ENCODE measurements at places on chromosomes 2 and 18.

DNA sequence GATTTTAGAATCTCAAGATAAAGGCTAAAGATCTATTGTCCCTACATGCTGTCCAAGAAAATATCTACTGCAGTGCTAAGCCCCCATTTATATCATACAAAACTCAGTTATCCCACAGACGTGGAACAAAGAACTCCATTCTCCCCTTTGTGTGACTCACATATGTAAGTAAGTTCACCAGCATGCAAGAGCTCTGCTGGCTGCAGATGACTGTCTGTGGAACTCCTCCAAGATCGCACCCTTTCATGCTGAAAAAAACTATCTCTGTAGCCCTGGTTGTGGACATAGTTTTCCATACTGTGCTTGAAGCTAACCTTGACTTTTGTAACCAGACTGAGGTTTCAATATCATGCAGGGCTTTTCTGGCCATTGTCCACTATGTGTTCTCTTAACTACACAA is 207.1 kb downstream of the ZNF521 start:
- no peak for DNase-seq

GRCh38 chr2:70143314-70144150 is 47.3 kb downstream of the C2orf42 start:
- no peak for DNase-seq

- no peak for DNase-seq
Observed at GRCh38 chr2:74924463-74925265, 33.8 kb upstream of the POLE4 start.

- DNase-seq, result peak; percentile 28
Observed at GRCh38 chr18:48842259-48843061, 108.3 kb downstream of the SMAD7 start.

DNA sequence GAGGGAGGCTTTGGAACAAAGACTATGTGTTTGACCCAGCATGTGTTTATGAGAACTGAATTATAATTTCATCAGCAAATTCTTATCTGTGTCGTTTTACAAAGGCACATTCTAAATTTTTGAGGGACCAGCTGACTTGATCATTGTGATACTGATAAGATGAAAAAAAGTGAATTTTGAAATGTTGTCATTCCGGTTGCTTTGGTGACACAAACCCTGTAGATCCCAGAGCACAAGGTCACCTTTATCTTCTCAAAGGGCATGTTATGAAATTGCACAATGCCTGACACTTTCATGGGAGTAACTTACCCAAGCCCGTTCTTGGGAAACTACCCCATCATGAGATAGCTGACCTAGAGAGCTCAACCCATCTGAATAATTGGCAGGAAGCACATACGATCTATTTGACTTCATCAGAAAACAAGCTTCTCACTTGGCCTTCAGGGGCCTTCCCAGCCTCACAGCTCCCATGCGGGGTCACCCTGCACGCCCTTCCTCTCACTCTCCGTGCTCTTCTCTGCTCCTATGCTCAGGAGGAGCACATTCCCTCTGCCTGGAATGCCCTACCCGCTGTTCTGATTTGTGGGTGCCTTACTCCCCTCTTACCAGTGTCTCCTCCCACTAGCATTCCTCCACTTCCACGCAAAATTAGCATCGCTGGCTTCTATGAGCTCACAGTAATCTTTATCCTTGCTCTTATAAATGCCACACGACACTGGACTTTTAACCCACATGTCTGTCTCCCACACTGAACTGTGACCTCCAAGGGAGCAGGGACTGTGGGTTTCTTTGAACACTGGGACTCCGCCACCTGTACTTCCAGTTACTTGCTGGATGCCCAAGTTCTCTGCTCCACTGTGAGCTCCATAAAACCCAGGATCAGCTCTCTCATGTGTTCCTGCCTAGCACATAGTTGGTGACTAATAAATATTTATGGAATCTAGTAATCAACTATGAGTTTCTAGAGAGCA is 555.8 kb upstream of the ID2 start:
- no peak for DNase-seq

DNA sequence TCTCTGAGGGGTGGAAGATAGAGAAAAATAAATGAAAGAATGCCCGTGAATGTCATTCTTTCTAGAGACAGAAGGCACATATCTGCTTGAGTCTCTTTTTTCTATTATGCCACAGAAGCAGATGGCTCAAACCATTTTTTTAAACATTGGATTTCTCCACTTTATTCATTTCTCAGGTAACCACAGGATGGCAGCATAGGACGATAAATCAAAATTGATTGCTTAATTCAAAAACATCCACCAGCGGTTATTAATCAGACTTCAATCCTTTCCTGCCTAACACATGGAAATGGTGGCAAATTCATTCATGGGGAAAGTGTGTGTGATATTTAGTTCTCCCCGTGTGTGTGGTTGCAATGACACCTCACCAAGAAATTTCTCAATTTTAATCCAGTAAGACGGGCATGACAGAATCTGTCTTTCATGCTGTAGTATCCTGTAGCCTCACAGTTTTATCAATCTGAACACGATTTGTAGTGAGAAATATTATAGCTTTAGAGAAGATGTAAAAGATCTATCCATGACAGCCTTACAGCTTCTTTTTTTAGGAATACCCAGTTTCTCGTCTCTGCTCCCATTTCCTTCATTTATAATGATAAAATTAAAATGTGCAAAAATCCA is 72.2 kb downstream of the DSC3 start:
- peak; percentile 9 for DNase-seq

DNA sequence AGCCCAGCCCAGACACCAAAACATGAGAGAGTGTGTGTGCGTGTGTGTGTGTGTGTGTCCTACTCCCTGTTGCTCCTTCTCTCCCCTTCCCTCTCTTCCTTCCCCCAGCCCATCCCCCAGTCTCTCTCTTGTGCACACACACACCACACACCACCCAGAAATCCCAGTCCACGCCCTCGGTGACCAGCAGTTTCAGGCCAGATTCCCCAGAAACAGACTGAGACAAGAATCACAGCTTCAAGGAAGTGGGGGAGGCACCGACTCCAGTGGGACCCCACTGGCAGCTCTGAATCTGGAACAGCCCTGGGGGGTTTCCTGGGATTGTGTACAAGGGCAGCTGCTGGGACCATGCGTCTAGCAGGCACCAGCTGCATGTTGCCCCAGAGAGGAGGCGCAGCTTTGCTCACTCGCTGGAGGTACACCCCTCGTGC is 113.5 kb downstream of the NDUFA10 start:
- no peak for DNase-seq

DNA sequence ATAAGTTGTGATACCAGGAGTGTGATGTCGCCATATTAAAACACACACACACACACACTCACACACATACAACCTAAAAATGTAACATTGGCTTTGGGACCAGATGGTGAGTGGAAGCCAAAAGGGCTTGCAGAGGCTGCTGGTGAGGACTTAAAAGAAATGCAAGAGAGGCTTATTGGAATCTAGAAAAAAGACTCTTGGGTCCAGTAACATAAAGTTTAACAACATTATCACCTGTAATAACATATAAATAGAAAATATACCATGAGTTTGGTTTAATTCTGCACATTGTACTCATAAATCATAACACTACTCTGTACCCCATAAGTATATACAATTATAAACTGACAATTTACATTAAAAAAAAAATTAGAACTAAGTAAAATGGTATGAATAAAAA is 74.4 kb upstream of the MYCN start:
- no peak for DNase-seq

GRCh38 chr2:9355716-9356115 is 67.6 kb downstream of the ITGB1BP1 start:
- no peak for DNase-seq

DNA sequence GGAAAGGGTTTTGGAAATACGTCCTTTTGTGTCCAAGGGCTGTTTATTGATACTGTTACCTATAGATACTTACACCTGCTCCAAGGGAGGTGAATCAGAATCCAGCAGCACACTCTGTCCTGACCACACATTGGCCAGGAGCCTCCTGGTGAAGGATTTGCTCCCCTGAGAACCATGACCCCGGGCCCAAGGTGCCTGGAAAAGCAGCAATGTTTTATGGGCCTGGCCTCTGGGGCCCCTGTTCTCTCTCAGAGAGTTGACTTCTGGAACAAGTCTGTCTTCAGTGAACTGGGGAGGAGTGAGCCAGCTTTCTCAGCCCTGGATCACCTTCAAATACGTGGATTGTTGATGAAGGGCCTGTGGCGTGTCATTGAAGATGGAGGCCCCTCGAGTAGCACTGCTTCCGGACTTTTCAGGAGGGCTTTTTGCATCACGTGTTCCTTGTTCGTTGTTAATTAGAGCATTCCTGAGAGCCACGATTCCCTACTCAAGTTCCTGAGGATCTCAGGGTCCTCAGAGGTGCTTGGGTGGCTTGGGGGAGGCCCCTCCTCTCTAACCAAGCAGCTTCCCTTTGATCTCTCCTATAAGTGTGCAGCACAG is 78.5 kb upstream of the RPL31 start:
- no peak for DNase-seq

GRCh38 chr2:239289545-239289944 is 111.3 kb downstream of the HDAC4 start:
- DNase-seq, result no peak

- no peak for DNase-seq
Observed at GRCh38 chr2:186591506-186591890, 1.6 kb downstream of the ITGAV start.

- DNase-seq, result no peak
Observed at GRCh38 chr2:10533811-10534321, 85.7 kb upstream of the ODC1 start.

GRCh38 chr2:30714811-30715709 is 92.2 kb downstream of the CAPN13 start:
- no peak for DNase-seq

DNA sequence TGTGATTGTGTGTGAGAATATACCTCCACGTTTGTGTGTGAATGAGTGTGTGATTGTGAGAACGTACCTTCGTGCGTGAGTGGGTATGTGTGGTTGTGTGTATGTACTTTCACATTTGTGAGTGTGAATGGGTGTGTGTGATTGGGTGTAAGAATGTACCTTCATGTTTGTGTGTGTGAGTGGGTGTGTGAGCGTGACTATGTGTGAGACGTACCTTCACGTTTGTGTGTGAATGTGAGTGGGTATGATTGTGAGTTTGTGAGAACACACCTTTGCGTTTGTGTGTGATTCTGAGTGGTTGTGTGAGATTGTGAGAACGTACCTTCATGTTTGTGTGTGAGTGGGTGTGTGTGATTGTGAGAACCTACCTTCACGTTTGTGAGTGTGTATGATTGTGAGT is 5.8 kb upstream of the ADCY3 start:
- DNase-seq, result no peak

GRCh38 chr18:22609642-22610041 is 191.9 kb upstream of the CTAGE1 start:
- no peak for DNase-seq

GRCh38 chr2:44009136-44009735 is 13.4 kb upstream of the LRPPRC start:
- DNase-seq, result no peak

DNA sequence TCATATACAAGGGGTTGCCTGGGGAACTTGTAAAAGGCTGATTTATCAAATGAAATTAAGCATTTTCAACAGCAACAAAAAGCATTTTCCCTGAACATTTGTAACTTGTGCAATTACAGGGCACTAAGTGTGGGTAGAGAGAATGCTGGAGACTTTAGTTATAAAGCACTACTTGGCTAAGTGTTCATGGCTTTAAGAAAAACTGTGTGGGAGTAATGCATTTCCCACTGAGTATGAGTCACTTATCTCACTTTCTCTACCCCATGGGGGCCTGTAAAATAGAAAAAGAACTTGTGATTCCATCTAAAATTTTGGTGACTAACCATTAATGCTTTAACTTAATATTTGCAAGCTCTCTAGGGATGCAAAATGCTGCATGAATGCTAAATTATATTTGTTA is 193.4 kb downstream of the CCDC102B start:
- DNase-seq, result no peak

DNA sequence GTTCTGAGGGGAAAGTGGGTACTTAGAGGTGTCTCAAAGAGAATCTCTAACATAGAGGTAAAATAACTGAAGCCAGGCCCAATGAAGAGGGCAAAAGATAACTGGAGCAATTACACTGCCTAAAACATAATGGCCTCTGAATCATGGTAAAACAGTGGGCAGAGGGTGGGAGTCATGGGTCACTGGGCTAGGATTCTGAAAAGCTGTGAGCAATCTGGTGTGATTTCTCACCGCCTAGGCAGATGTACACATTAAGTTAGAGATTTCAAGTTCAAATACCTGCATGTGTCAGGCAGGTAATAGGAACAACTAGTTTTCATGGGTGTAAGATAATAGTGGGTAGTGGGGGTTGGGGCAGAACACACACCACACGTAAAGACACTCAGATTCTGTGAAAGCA is 45.6 kb downstream of the INSIG2 start:
- no peak for DNase-seq
